Stimulated activated CD4-positive, alpha-beta T cell treated with anti-CD3 and anti-CD28 coated beads, Interleukin-4, amount 100 ng/mL, for 48 hours (primary cell): ENCODE measurements at places on chromosomes 5 and 9.
A peak's percentile ranks its signal among the peaks of the same experiment; 100 is the strongest.

- DNase-seq, result no peak
Measured at GRCh38 chr9:109604131-109604530, 106.0 kb upstream of the PTPN3 start.

GRCh38 chr5:30436691-30437090 is 756.8 kb upstream of the CDH6 start:
- no peak for DNase-seq

- peak; percentile 44 for DNase-seq
Measured at GRCh38 chr9:122095010-122095767, 2.1 kb upstream of the TTLL11 start.

GRCh38 chr5:180605554-180606214 is 14.4 kb upstream of the SCGB3A1 start:
- DNase-seq, result peak; percentile 68

DNA sequence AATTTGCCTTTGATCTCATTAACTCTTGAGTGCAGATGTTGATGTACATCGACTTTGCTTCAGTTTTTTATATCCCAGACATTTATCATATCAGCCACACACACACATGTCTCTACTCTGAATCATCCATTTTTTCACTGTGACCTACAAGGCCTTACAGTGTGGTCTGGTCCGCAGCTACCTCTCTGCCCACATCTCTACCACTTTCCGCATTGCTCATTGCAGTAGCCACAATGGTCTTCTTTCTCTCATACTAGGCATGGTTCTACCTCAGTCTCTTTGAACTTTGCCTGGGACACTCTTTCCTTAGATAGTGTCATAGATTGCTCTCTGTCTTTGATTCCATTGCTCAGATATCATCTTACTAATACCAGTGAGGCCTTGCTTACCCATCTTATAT is 87.9 kb upstream of the FSD1L start:
- DNase-seq, result peak; percentile 26

DNA sequence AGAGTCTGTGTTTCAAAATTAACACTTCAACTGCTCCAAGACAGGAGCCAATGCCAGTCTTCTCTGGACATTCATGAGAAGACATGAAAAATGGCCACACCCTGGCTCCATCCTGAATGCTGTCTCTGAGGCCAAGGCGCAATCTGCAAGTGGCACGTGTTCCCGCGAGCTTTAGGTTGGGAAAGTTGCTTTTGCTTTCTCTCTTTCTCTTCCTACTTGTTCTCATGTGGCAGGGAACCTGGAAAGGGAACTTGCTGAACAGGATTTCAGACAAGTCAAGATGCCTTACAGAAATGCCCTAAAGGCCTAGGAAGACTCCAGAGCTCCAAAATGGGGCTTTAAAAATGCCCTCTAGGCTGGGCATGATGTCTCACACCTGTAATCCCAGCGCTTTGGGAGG is 91.9 kb upstream of the OTULINL start:
- no peak for DNase-seq

DNA sequence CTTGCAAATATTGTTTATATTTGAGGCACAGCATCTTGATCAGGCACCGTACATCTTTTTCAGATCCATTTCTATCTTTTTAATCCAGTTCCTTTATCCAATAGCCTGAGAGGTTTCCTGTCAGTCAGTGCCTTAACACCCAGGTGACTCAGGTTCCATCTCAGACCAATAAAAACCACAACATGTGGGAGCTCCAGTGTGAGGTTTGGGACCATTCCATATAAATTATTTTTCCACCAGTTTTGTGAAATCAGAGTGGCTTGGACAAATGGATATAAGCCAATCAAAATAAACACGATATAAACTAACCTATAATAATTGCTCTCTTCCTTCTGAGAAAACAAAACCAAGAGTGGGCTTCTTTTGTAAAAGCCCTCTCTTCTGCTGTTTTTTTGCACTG is 351.3 kb downstream of the NTRK2 start:
- no peak for DNase-seq
